ENCODE measurements at places on chromosomes 4 and X. TPM values are rescaled to one million over a fixed set of nuclear protein-coding genes. Genes with fewer than 3 reads are reported as not detected.

The TMEM47 gene
- 80.2 TPM for total RNA-seq

GRCh38 chrX:81414630-81415029 is 212.7 kb downstream of the SH3BGRL start:
- H3K36me3 ChIP-seq = no peaks in the 10 kb centered on the region
- H3K4me3 ChIP-seq = no peak overlapping the region
- peaks cover 4% of the 10 kb centered on the region for H3K27me3 ChIP-seq
- no peaks in the 10 kb centered on the region for H3K4me1 ChIP-seq
- H3K27ac ChIP-seq = no peak overlapping the region

DNA sequence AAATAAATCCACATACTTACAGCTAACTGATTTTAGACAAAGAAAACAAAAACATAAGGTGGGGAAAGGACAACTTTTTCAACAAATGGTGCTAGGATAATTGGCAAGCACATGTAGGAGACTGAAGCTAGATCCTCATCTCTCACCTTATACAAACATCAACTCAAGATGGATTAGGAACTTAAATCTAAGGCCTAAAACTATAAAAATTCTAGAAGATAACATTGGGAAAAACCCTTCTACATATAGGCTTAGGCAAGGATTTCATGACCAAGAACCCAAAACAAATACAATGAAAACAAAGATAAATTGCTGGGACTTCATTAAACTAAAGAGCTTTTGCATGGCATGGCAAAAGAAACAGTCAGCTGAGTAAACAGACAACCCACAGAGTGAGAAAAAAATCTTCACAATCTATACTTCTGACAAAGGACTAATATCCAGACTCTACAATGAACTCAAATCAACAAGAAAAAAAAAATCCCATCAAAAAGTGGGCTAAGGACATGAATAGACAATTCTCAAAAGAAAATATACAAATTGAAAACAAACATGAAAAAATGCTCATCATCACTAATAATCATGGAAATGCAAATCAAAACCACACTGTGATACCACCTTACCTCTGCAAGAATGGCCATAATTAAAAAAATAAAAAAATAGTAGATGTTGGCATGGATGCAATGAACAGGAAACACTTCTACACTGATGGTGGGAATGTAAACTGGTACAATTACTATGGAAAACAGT is 14.1 kb upstream of the AFP start:
- H3K4me3 ChIP-seq = no peak overlapping the region
- H3K27me3 ChIP-seq = no peaks in the 10 kb centered on the region
- H3K4me1 ChIP-seq = no peaks in the 10 kb centered on the region
- no peak for DNase-seq
- no peaks in the 10 kb centered on the region for H3K36me3 ChIP-seq

GRCh38 chrX:20585782-20586181 is 319.1 kb upstream of the RPS6KA3 start:
- H3K4me1 ChIP-seq = no peaks in the 10 kb centered on the region
- no peaks in the 10 kb centered on the region for H3K27me3 ChIP-seq
- H3K4me3 ChIP-seq = no peak overlapping the region
- no peaks in the 10 kb centered on the region for H3K36me3 ChIP-seq
- no peak overlapping the region for H3K27ac ChIP-seq

The S100P gene
- total RNA-seq = not detected

DNA sequence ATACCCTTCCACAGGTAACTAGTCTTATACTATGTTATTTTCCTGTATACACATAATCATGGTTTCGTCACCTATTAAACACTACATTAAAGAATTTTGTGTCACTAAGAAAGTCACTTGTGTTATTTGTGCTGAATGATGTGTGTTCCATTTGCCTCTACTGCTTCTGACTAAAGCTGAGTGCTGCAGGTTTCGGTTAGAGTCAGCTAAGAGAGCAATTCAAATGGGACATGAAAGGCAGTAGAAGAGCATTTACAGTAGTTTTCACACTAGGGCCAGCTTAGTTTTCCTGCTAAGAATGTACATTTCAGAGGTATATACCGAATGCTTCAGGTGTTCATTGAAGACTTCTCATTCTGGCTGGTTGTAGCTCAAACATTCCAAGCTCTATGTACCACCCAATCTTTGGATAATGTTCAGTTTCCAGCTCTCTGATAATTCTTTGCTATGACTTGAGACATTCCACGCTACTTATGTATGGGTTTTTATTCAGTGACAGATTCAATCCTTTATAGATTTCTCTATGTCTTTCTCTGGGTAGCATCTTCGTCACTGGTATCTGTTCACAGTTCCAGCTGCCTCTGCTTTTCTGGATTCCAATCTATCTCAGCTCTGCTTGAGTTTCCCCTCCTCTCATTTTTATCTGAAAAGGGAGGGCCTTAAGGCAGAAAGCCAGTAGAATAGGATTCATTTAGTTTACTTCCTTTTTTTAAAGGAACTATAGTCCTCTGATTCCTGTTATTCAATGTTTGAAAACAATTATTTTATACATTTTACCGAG is 164.4 kb downstream of the CXXC4 start:
- no peak overlapping the region for H3K27ac ChIP-seq
- no peak for DNase-seq

GRCh38 chr4:110625576-110626257 is 2.8 kb upstream of the PITX2 start:
- H3K27me3 ChIP-seq = peaks cover 89% of the 10 kb centered on the region
- H3K27ac ChIP-seq = no peak overlapping the region
- no peaks in the 10 kb centered on the region for H3K4me1 ChIP-seq

DNA sequence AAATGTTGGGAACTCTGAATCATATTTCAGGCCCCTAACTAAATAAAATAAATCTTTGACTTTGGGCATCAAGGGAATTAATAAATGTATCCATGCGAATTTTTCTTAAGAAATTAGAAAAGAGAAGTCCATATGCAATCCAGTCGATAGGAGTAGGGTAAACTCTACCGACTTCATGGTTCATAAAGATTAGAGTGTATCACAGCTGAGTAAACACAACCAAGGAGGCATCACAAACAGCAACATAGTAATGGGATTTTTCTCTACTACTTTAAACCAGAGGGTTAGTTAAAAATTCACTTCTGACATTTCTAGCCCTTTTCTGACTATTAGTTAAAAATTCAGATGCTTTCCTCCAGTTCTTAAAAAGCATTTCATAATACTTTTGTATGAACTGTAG is 19.9 kb downstream of the SEPTIN11 start:
- no peak overlapping the region for H3K4me3 ChIP-seq

The ATP2B3 gene
- 0.09 TPM for total RNA-seq

GRCh38 chr4:21507439-21507838 is 441.1 kb downstream of the KCNIP4 start:
- DNase-seq = no peak
- no peak overlapping the region for H3K4me3 ChIP-seq
- H3K27ac ChIP-seq = no peak overlapping the region
- no peaks in the 10 kb centered on the region for H3K36me3 ChIP-seq
- no peaks in the 10 kb centered on the region for H3K4me1 ChIP-seq

DNA sequence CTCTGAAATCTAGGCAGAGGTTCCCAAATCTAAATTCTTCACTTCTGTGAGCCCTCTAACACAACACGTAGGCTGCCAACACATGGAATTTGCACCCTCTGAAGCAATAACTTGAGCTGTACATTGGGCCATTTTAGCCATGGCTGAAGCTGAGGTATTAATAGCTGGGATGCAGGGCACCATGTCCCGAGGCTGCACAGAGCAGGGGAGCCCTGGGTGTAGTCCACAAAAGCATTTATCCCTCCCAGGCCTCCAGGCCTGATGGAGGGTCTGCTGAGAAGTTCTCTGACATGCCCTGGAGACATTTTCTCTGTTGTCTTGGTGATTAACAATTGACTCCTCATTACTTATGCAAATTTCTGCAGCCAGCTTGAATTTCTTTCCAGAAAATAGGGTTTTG is 127.9 kb downstream of the PABPC4L start:
- H3K27ac ChIP-seq = no peak overlapping the region
- H3K4me1 ChIP-seq = no peaks in the 10 kb centered on the region
- no peaks in the 10 kb centered on the region for H3K27me3 ChIP-seq
- H3K36me3 ChIP-seq = no peaks in the 10 kb centered on the region
- H3K4me3 ChIP-seq = no peak overlapping the region

The UGT2B15 gene
- not detected for total RNA-seq

GRCh38 chr4:53196882-53197771 is 168.7 kb downstream of the SCFD2 start:
- no peaks in the 10 kb centered on the region for H3K27me3 ChIP-seq
- H3K36me3 ChIP-seq = no peaks in the 10 kb centered on the region
- DNase-seq = no peak
- no peak overlapping the region for H3K27ac ChIP-seq

The HTT-AS gene
- total RNA-seq = not detected

GRCh38 chr4:78426972-78427371 is 124.6 kb upstream of the ANXA3 start:
- no peak for DNase-seq
- H3K27me3 ChIP-seq = no peaks in the 10 kb centered on the region
- H3K27ac ChIP-seq = no peak overlapping the region
- H3K4me3 ChIP-seq = no peak overlapping the region
- H3K36me3 ChIP-seq = no peaks in the 10 kb centered on the region

DNA sequence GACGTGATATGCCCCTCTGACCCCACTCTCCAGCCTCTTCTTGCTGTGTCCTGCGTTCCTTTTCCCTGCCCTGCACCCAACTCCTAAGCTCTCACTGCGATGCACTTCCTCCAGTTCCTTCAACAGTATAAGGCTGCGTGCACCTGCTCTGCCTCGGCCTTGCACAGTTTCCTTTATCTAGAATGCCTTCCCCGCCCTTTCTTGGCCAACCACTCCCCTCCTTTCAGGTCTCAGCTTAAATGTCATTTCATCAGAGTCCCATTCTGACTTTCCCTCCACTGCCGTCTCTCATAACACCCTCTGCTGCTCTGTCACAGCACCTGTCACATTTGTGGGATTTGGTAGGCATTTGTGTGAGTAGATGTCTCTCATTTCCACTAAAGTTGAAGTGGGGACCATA is 58.4 kb upstream of the NEIL3 start:
- H3K4me1 ChIP-seq = no peaks in the 10 kb centered on the region
- H3K4me3 ChIP-seq = no peak overlapping the region
- no peak overlapping the region for H3K27ac ChIP-seq
- no peaks in the 10 kb centered on the region for H3K36me3 ChIP-seq
- no peaks in the 10 kb centered on the region for H3K27me3 ChIP-seq
- DNase-seq = no peak

DNA sequence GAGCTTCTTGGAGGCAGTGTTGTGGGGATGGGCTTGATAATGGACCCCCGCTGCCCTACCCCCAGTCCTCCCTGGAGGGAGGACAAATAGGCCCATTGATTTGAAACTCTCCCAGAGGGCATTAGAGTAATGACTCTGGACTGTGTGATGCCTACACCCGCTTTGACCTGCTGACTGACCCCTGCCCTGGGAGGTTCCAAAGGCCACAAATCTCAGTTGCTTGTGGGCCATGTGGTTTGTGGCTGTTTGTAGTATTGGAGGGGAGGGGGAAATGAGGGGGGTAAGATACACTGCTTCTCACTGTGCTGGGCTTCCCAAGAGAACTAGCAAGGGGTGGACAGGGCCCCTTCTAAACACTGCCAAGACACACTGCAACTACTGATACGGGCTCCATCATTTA is 27.6 kb upstream of the BCORL1 start:
- no peak overlapping the region for H3K4me3 ChIP-seq
- H3K27ac ChIP-seq = no peak overlapping the region
- no peaks in the 10 kb centered on the region for H3K36me3 ChIP-seq
- no peak for DNase-seq
- H3K27me3 ChIP-seq = no peaks in the 10 kb centered on the region

DNA sequence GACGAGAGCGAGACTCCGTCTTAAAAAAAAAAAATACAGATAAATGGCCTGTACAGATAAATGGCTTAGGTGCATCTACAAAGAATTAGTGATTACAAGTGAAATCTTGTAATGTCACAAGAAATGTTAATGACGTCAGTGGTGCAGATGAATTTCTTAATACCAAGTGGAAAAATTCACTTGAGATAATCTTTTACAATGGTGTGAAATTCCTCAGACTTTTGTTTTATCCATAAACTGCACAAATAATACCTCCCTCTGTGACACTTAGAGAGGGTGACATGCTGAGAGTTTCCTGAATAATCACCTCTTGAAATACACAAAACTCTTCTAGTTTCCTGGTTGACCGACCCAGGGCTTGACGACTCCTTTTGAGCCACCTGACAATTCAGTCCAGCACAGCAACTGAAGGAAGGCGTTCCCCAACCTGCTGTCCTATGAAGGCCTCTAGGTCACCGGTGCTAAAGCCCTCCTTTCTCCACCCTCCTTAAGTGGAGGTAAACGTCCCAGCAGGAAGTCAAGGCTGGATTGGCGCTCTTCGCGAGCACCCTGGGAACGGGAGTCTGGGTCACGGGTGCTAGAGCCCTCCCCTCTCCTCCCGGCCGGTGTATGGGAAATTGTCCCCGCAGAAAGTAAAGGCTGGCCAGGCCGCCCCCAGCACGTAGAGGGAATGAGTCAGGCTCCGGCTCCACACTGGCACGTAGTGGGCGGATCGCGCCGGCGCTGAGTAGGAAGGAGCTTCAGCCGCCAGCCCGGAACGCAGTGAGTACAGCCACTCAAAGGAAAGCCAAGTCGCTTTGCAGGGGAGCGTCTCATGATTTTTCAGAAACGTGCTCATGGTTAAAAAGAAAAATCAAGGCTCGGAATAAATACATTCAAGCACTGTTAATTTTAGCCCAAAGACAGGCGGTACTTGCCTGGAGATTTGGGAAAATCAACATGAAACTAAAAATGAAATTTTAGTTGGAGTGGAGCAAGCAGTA is at the start of gene TMEM144:
Gene TMEM144, plus strand, starts transcription at position 662 of the 983 bp plus-strand sequence. CDS start 2,182 bp downstream, outside the sequence.
- H3K36me3 ChIP-seq = no peaks in the 10 kb centered on the region
- peak within 1 kb of the TSS; percentile 89 for H3K27ac ChIP-seq
- H3K4me3 ChIP-seq = peak within 1 kb of the TSS; percentile 5

DNA sequence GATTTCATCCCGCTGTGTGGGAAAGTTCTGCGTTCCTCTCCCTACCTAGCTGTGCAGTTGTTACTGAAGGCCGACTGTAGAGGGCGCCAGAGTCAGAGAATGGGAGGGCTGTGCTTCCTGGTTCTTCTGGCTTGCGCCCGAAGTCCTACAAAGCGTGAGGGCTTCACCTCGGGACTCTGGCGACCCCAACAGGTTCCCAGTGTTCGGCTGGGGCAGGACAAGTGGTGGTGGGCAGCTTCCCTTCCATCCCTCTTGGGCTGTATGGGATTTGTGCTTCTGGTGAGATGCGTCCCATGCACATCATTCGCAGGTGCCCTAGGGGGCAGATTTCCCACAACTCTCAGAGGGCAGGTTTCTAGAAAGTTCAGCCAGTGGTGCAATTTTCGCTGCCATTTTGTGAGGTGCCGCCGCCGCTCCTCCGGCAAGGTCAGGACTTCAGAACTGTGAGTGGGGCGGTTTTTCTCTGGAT is 27.3 kb downstream of the CT45A1 start:
- no peaks in the 10 kb centered on the region for H3K27me3 ChIP-seq
- DNase-seq = no peak

The BMX gene
- 0.88 TPM for total RNA-seq

- no peaks in the 10 kb centered on the region for H3K4me1 ChIP-seq
- no peaks in the 10 kb centered on the region for H3K27me3 ChIP-seq
- H3K27ac ChIP-seq = no peak overlapping the region
- no peaks in the 10 kb centered on the region for H3K36me3 ChIP-seq
- DNase-seq = no peak
Measured at GRCh38 chr4:89303177-89303576, 4.4 kb downstream of the GPRIN3 start.

The RBM3 gene
- total RNA-seq = 52.3 TPM

GRCh38 chr4:182643801-182644682 is 273.1 kb downstream of the DCTD start:
- H3K27ac ChIP-seq = no peak overlapping the region
- DNase-seq = no peak
- no peaks in the 10 kb centered on the region for H3K27me3 ChIP-seq
- H3K4me3 ChIP-seq = no peak overlapping the region
- no peaks in the 10 kb centered on the region for H3K36me3 ChIP-seq
- no peaks in the 10 kb centered on the region for H3K4me1 ChIP-seq

GRCh38 chrX:38232079-38232686 is 11.5 kb upstream of the SRPX start:
- no peaks in the 10 kb centered on the region for H3K4me1 ChIP-seq
- no peak overlapping the region for H3K27ac ChIP-seq
- no peaks in the 10 kb centered on the region for H3K27me3 ChIP-seq
- DNase-seq = no peak
- no peaks in the 10 kb centered on the region for H3K36me3 ChIP-seq
